ENCODE measurements at places on chromosomes 3 and 15.

- DNase-seq, result no peak
Observed at GRCh38 chr15:101255051-101255395, 3.2 kb upstream of the CHSY1 start.

GRCh38 chr3:171604370-171604769 is 144.2 kb upstream of the TNIK start:
- DNase-seq, result no peak

- DNase-seq, result no peak
Observed at GRCh38 chr3:127371334-127371733, 83.5 kb upstream of the PRR20G start.

DNA sequence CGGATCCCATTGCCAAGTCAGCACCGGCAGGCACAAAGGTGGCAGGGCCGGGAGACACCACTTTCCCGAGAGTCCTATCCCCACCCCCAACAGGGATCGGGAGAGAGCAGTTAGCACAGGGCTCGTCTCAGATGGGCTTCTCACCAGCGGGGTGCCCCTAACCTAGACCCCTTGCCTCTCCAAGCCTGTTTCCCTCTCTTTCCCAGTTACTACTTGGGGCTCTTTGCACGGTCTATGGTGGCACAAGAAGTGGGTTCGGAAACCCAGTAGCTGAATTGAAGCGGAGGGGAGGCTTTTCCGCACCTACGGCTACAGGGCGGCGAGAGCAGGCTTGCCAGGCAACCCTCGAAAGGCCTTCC is 383 bp upstream of the EFCC1 start:
- no peak for DNase-seq

DNA sequence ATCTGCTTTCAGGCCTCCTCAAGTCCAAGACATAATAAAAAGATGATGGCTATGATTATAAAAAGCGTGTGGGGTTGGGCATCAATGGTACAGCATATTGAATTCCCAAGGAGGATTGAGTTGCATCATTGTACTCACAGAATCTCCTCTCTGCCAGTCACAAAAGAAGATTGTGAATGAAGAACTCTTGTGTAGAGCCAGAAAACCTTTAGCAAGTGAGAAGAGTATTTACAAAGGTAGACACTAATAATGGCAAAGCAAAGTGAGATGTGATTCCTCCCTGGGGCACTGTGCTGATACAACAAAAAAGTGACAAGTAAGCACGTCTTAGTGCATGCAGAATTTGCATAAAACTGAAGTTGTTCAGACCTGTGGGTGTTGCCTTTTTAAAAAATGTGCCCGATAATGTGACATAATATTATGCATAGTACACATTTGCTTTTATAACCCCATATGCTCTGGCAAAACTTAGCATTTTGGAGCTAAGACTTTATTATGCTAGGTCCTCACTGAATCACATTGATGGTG is 291.2 kb upstream of the TBC1D5 start:
- DNase-seq, result no peak
